HuH-7.5 (cell line): ENCODE measurements at places on chromosomes 7 and 10.

DNA sequence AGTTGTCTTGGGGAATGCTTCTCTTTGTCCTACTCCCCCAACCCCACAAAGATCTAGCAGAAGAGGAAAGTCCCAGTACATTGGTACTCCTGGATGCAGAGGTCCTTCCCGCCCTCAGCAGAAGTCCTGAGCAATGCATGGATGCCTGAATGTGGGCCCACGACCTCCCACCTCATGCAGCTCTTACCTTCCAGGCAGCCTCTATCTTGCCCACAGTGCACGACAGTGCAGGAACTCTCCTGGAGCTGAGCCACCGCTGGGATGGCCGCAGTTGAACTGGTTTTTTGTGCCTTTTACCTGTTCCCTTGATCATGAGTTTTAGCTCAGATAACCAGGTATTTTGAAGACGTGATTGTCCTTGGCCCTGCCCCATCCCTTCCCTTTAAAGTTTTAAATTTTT lies 37.9 kb downstream of the LRRC4 start:
- no peak for DNase-seq

GRCh38 chr7:28176174-28176573 lies 4.4 kb downstream of the JAZF1 start:
- DNase-seq: no peak

DNA sequence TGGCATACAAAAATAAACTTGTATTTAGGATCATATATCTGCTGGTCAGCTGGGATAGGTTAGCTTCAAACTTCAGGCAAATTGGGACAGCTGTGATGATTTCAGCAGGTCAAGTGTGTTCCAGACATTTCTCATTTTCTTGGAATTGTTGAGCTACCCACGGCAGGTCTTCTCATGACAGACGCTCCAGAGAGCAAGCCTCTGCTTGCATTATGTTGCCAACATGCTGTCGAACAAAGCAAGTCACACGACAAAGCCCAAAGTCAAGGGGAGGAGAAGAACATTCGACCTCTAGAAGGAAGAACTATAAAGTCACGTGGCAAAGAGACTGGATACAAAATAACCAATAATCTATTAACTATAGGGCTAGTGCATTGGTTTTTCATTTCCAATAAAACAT lies 103.5 kb downstream of the RAB18 start:
- no peak for DNase-seq

GRCh38 chr7:90958647-90959046 lies 305.6 kb upstream of the FZD1 start:
- no peak for DNase-seq

DNA sequence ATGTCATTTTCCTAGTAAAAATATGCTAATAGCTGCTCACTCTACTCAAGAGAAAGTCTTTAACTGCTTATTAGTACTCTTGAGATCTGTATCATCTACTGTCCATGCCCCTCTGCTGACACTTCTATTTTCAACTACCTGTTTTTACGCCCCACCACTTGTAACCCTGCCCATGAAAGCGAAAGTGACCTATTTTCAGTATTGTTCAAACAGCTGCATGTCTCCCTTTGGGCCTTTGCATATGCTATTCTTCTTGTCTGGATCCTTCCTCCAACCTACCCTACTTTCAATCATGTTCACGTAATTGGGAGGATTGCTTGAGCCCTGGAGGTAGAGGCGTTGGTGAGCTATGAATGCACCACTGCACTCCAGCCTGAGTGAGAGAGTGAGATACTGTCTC lies 1481.3 kb downstream of the GATA3 start:
- no peak for DNase-seq

- DNase-seq: no peak
Measured at GRCh38 chr7:51446356-51446755, 129.7 kb upstream of the COBL start.

- DNase-seq: no peak
Measured at GRCh38 chr10:31883397-31883796, 45.2 kb downstream of the ARHGAP12 start.

GRCh38 chr10:22478555-22479334 lies 133.4 kb downstream of the SPAG6 start:
- no peak for DNase-seq

- no peak for DNase-seq
Measured at GRCh38 chr7:107068156-107068555, 23.7 kb downstream of the PRKAR2B start.

GRCh38 chr7:109879287-109879828 lies 1211.6 kb upstream of the LRRN3 start:
- no peak for DNase-seq

- DNase-seq: no peak
Measured at GRCh38 chr10:48504141-48504885, 100.6 kb downstream of the ARHGAP22 start.

DNA sequence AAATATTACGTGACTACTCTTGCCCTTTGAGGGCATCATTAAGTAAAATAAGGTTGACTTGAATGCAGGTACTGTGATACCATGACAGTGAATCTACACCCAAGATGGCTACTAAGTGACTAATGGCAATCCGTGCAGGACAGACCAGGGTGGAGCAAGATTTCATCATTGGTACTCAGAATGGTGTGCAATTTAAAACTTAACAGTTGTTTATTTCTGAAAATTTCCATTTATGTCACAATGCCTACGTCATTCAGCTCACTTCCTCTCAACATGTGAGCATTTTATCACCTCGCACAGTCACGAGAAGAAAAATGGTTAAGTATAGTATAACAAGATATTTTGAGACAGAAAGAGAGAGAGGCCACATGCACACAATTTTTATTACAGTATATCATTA lies 50.3 kb upstream of the MET start:
- DNase-seq: no peak

GRCh38 chr7:119643558-119643957 lies 629.4 kb upstream of the KCND2 start:
- no peak for DNase-seq

- no peak for DNase-seq
Measured at GRCh38 chr7:90579181-90579688, 16.9 kb upstream of the CDK14 start.

GRCh38 chr7:17085186-17085585 lies 203.4 kb upstream of the AGR3 start:
- DNase-seq: no peak

- no peak for DNase-seq
Measured at GRCh38 chr7:157495177-157495553, 158.4 kb downstream of the DNAJB6 start.

DNA sequence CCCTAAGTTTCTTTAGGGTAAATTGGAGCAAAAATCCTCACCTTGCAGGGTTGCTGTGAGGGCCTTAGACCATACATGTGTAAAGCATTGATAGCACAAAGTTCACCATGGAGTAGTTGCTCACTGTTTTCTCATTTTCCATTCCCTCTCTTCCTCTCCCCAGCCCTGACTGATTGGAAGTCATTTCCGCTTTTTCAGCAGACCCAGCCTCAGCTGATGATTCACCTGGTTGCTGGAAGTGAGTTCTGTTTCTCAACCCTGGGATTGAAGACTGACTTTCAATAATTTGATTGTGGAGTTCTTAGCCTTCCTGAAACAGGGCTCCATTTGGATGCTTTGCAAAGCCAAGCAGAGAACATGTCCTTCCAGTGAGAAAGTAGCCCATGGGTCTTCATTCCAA lies 107.0 kb downstream of the PLXNA4 start:
- DNase-seq: no peak

- DNase-seq: no peak
Measured at GRCh38 chr10:89327803-89328441, at the start of gene IFIT3. TSS of gene IFIT3 (plus strand) at chr10:89327997. CDS start at chr10:89328074, 77 bp downstream.

- DNase-seq: no peak
Measured at GRCh38 chr10:131982185-131982756, 548 bp upstream of the BNIP3 start.

GRCh38 chr7:103915680-103916357 lies 73.6 kb downstream of the RELN start:
- no peak for DNase-seq

- DNase-seq: no peak
Measured at GRCh38 chr10:112585126-112585525, 138.1 kb downstream of the VTI1A start.

DNA sequence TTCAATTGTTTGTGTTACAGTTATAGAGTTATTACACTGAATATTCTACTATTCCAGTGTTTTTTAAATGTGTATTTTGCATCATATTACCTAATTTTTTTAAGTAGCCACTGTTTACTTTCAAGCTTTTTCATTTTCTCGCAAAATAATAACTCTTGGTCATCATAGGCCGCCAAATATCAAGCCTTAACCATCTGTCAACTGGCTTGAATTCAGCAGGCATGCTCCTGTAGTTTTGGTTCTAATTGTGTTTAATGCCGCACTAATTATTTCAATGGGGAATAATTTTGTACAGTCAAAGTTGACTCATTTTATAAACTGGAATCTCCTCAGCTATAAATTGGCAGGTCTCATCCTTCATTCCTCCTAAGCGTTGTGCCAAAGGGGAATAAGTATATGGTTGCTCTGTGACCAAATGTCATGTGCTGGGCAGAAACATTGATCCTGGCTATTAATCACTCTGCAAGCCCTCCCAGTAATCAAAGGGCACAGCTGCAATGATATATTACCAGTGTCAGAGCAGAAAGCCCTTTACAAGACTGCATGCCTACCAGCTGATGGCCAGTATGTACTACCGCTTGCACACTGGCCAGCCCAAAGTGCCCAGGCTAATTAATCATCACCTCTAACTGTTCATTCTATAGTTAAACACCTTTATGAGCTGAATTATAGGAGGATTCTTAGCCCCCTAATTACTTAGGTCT lies 74.8 kb downstream of the SKAP2 start:
- DNase-seq: no peak
